ENCODE measurements at places on chromosomes 6 and 20. TPM values are rescaled to one million over a fixed set of nuclear protein-coding genes. Genes with fewer than 3 reads are reported as not detected.
A peak's percentile ranks its signal among the peaks of the same experiment; 100 is the strongest.

GRCh38 chr20:62678553-62678952 lies 30.1 kb upstream of the NTSR1 start:
- no peak for DNase-seq

The C6orf163 gene
- not detected for total RNA-seq

DNA sequence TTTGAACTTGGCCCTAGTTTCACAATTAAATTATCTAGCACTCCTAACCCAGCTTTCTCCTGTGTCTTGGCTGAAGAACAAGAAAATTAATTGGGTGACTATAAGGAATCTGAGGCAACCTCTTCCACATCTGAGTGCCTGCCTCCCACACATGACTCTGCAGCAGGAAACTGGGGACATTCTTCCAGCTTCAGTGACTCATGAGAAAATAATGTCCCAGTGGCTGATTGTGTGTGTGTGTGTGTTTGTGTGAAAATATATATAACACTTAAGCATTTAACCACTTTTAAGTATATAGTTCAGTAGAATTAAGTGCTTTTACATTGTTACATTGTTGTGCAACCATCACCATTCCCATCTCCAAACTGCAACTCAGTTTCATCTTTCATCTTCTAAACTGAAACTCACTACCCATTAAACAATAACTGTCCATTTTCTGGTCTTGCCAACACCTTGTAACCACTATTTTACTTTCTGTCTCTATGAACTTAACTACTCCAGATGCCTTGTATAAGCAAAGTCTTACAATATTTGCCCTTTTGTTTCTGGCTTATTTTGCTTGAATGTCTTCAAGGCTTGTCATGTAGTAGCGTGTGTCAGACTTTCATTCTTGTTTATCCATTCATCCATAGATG lies 8.7 kb downstream of the TRIM38 start:
- DNase-seq, result peak; percentile 98

The GMPR gene
- total RNA-seq, result 64.3 TPM

DNA sequence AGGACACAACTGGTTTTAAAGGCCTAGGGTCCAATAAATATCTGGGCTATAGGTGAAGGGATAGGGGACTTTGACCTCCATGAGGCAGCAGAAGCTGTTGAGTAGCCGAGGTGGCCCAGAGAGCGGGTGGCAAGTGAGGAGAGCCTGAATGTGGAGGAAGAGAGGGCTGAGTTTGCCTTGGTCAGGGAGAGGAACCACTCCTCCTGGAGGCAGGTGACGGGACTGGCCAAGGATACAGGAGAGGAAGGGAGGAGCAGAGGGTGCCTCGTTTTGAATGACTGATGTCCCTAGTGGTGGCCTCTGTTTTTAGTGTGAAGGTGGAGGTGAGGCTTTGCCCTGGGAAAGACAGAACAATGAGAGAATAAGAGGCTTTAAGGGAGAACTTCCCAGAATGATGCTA lies 19.1 kb upstream of the AAR2 start:
- peak; percentile 8 for DNase-seq

The PIGT gene
- total RNA-seq, result 250 TPM

DNA sequence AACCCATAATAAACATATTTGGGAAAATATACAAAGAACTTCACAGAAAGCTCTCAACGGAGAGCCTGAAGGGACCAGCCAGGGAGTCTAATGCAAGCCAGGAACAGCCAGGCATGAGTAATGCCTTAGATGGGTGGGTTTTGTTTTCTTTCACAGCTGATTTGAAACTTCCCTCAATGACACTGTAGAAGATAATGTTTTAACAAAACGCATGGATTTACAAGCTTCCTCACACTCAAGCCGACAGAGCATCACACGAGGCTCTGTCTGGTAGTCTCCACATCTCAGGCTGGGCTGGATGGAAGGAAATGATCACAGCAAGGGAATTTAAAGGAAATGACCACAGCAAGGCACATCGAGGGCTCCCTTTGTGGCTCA lies 113.9 kb downstream of the GMPR start:
- no peak for DNase-seq

DNA sequence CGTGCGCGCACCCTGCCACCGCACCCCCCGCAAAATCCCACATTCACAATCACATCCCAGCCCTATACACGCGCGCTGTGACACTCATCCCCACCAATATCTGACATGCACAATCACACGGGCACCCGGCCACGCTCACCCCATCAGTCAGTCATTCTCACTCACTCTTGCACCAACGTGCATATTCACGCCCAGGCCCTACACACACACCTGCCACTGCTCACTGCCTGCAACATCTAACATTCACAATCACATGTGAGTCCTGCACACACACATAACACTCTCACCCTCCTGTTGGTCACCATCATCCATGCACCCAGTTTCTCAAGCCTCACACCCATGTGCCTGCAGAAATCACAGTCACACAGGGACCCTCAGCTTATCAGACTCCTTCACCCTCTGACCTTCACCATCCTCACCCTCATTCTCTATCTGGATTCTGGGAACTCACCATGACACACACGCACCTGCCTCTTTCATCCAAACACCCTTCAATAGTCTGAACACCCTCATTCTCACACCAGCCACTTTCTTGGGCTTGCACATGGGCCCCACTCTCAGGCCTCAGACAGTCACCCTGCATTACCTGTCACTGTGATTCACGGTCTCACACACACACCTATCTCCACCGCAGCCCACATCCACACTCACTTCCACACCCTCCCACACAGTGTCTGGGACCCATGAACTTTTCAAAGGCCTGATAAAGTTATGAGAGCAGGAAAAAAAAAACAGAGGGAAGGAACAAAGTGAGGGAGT lies 748 bp upstream of the ATP9A start:
- no peak for DNase-seq

- no peak for DNase-seq
These were observed 80.0 kb downstream of the CBFA2T2 start for GRCh38 chr20:33569802-33570391.

- DNase-seq, result no peak
These were observed 147.5 kb downstream of the BCAS1 start for GRCh38 chr20:53922901-53923314.

- DNase-seq, result peak; percentile 72
These were observed 155.2 kb downstream of the BTBD3 start for GRCh38 chr20:12072954-12073264.

- peak; percentile 19 for DNase-seq
These were observed 187.1 kb upstream of the TCF21 start for GRCh38 chr6:133701633-133702331.

DNA sequence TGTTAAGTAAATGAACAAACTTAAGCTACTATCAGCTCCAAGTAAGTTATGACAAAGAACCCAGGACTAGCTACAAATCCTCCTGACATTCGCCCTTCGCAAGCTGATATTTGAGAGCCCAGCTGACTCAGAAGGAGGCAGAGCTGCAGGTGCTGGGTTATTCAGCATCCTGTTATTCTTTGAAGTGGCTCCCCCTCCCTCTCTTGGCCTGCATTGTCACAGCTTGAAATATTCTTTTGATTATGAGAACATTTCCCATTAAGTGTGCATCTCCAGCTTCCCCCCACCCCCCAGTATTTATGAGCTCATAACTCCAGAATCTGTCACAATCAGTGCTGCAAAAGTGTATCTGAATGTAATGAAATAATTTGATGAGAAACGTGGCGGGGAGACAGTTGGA lies 78.8 kb upstream of the RALY start:
- DNase-seq, result peak; percentile 89

Data from M059J (cell line).